ENCODE measurements at places on chromosomes 7 and 10.

DNA sequence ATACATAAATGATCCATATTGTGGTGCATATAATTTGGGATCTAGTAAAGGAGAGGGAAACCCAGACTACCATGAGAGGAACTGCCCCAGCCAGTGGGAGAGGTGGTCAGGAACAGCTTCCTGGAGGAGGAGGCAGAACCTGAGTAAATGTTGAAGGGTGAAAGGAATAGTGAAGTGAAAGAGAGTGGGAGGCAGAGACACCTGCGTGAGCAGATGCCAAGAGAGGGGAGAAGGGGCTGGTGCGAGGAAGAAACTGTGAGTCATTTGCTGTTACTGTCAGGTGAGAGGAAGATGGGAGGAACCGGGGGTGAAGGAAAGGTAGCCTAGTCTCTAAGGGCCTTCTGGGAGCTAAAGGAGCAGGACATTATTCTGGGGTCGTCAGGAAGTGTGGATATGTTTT lies 294.8 kb downstream of the GRID1 start:
- no peak for DNase-seq

DNA sequence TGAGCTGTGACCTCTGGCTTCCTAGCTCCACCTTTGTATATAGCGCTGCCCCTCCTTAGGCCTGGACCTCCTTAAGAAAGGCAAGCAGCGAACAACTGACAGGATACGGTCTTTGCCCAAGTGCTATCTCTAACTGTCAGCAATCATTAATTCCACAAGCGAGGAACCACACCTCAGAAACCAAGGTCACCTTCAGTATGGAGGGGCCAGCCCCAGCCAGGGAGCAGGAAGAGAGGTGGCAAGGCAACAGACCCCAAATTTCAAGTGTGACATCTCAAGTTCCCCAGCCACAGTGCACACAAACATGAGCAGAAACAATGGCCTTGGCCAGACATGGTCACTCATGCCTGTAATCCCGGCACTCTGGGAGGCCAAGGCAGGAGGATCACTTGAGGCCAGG lies 4.8 kb upstream of the AOC1 start:
- DNase-seq = no peak

- peak; percentile 34 for DNase-seq
Observed at GRCh38 chr10:93680412-93681047, 21.9 kb downstream of the FRA10AC1 start.

DNA sequence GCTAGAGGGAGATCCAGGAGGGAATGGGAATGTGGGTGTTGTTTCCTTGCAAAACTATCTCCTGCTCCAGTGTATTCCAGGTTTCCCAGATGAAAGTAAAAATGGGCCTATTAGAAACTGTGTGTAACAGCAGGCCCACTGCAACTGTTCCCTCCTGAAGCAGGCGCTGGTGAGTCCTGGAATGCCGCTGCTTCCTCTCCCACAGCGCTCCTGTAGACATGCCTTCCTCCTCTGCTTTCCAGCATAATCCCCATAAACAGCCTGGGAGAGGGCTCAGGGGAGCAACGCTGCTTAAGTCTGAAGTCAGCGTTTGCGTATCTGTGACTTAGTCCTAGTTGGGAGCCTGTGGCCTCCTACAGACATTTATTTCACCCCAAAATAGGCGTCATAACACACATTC lies 551.0 kb upstream of the FOXK1 start:
- no peak for DNase-seq

GRCh38 chr10:48494073-48494472 lies 110.8 kb downstream of the ARHGAP22 start:
- DNase-seq = no peak

- peak; percentile 53 for DNase-seq
Observed at GRCh38 chr10:103667356-103667755, 173.9 kb downstream of the NEURL1 start.

All from fibroblast of upper back skin (primary cell).